ENCODE measurements at places on chromosomes 6 and 20. TPM values are rescaled to one million over a fixed set of nuclear protein-coding genes. Genes with fewer than 3 reads are reported as not detected.

Gene IL17F
- not detected for total RNA-seq

Gene GHRH
- not detected for total RNA-seq

Gene YWHAB
- total RNA-seq, result 78.0 TPM

Gene FILIP1
- under 0.01 TPM for total RNA-seq

Gene TRIM10
- total RNA-seq, result not detected

Gene NMBR
- not detected for total RNA-seq

Gene KIF25
- total RNA-seq, result not detected

Gene OOEP
- total RNA-seq, result not detected

Gene TAF11
- 24.2 TPM for total RNA-seq

Gene DEF6
- 2.5 TPM for total RNA-seq

Gene GPR6
- not detected for total RNA-seq

Gene E2F1
- total RNA-seq, result 10.6 TPM

Gene OR2B6
- total RNA-seq, result not detected

Gene BEND3
- total RNA-seq, result 1.8 TPM

Gene NKAIN2
- not detected for total RNA-seq

Gene SPATA25
- not detected for total RNA-seq

Gene TSHZ2
- not detected for total RNA-seq

Gene SIRPG
- not detected for total RNA-seq
